ENCODE measurements at places on chromosomes 12 and 14.

DNA sequence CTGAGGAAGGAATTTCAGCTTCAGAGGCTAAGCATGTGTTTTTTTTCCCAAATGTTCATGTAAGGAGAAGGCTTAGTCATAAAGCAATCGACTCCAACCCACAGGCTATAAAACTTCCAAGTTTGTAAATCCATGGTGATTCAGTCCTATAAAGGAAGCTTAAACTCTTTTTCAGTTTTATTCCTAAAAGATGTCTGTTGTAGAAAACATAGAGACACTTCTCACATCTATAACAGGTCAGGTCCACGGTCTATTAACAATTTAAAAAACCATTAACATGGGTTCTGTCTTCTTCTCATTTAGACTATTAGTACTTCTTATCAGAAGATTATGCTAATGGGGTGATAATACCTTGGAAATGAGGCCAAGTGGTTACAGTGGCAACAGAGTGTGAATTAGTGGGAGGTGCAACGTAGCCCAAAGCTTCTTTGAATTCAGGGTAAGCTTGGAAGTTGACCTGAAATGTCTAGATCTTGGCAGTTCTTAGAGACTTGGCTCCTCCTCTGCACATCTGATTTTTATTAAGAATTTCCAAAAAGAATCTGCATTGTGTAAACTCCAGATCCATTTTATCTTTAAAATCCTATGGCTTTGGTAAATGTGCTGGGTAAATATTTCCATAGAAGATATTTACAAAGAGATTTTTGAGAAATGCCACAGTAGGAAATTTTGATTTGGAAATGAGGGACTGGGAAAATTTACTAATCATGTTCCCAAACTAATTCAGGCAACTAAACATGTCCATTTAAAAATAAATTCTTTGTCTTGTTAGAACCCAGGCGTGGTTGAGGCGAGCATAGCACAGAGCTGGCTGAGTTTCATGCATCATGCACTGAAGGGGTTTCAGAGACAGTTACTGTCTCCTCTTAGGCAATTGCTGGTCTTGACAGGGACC, 86.4 kb downstream of the EML1 start:
- no peak for DNase-seq

GRCh38 chr12:71392521-71393145, 47.0 kb upstream of the LGR5 start:
- no peak for DNase-seq

DNA sequence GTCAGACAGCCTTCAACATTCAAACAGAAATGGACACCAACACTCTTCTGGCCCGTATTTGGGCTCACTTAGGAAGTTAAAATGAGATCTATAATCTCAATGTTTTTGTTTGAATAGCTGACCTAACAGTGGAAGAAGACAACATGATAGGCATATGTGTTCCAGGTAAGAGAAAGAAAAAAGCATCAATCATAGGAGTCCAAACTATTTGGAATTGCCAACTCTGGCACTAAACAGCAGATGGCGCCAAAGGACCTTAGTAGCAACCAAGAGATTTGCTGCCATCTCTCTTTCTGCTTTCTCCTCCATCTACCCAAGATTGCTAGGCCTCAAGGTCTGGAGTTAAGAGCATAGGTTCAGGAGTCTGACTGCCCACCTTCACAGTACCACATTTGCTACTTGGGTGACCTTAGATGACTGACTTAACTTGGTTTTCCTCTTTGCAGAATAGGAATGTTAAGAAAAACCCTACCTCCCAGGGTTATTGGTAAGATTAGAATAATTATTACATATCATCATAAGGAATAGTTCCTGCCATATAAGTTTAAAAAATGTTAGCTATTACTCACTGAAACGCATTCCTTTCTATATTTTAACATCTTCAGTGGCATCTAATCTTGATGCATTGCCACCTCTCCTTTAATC, 30.2 kb downstream of the PEX5 start:
- peak; percentile 49 for DNase-seq

GRCh38 chr14:65926935-65927700, 514.6 kb downstream of the FUT8 start:
- DNase-seq = no peak

GRCh38 chr12:90024262-90024661, 315.6 kb upstream of the ATP2B1 start:
- no peak for DNase-seq

DNA sequence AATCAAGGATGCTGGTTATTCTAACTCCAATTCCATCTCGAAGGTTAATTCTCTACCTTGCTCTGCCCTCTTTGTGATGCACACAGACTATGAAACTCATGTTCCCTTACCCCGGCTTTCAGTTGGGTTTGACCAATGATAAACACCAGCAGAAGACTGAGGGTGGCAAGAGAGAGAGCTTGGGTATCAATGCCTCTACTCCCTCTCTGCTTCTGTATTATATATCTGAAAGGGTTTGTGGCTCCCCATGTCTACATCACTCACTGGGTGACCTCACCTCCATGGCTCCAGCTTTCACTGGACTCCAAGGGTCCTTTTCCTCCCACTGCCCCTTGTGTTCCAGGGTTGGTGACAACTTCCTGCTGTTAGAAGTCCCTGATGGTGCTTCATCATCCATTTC, 659.0 kb upstream of the TBX3 start:
- no peak for DNase-seq

- DNase-seq = no peak
Observed at GRCh38 chr14:101477648-101478047, 83.6 kb upstream of the DIO3 start.

DNA sequence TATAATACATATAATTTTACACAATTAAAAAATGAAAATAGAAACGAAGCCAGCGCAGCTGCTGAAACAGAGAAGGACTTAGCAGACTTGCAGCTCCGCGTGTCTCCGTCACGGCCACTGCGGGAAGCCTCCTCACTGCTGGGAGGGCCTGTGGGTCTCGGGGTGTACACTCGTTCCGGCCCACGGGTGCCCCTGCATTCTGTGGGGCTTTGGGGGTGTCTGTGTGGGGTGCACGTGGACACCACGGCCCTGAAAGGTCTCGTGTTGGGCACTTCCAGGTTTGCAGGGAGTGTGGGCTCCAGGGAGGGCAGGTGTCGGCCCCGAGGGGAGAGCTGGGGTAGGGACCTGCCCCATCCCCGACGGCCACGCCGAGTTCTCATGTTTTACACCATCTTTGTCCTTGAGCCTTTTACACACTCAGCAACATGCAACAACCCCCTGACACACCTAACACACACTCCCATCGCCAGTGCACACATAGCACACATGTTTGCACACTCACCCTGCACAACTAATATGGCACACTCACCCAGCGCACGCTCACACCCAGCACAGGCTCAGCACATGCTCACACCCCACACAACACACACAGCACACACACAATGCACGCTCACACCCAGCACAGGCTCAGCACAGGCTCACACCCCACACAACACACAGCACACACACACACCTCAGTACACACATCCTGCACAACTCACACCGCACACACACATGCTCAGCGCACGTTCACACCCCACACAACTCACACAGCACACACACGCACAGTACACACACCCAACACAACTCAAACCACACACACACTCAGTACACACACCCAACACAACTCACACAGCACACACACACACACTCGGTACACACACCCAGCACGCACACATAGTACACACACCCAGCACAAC, 36.6 kb downstream of the NOC4L start:
- DNase-seq = no peak

DNA sequence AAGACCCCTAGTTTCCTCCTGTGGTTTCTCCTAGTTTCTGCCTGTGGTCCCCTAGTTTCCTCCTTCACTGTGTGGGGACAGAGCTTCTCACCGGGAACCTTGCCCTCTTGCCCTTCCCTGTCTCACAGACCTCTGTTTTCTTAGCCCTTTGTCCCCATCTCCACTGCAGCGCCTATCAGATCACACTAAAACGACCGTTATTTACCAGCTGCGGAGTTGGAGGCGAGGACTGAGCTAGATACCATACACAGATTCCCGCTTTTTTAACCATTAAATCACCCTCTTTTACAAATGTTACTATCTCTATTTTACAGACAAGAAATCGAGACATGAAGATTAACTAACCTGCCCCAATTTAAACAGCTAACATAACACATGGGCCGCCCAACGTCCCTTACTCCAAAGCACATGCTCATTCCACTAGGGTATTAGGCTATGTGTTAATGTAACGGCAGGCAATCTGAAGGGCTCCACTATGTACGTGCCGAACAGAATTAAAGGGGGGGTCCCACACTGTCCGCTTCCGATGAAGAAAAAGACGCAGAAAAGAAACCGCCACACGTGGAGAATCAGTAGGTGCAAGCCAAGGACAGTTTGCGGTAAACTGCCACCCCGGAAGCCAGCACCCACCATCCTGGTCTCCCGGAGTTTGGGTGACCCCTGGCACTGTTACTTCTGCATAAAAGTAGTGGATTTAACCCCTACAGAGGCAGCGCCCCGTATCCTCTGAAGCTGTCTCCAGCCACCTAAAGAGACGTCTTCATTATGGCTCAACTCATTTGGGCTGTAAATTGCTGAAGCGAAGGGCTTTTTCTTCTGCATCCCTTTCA, 1.9 kb upstream of the FKBP4 start:
- no peak for DNase-seq

DNA sequence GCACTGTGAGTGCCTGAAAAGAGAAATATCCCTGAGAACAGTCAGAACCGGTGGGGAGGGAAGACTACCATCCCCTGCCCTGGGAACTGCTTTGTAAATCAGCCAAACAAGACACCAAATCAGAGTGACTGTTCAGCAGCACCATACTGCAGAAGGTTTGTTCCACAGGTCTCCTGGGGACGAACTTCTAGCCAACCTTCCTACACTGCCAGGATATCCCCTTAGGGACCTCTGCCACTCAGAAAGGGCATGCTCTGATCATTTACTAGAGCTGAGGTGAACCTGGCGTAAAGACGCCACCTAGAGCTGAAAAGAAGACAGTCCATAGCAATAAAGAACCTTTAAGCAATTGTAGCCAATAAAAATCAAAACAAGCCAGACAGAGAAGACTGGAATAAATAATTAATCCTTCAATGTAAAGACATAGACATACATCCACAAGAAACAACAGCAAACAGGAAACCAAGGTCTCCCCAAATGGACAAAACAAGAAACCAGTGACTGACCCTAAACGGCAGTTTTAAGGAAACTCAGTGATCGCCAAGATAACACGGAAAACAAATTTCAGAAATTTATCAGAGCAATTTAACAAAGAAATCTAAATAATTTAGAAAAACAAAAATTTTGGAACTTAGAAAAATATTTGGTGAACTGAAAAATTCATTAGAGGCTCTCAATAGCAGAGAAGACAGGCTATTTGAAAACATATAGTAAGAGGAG, 228.1 kb upstream of the AMIGO2 start:
- DNase-seq = no peak

DNA sequence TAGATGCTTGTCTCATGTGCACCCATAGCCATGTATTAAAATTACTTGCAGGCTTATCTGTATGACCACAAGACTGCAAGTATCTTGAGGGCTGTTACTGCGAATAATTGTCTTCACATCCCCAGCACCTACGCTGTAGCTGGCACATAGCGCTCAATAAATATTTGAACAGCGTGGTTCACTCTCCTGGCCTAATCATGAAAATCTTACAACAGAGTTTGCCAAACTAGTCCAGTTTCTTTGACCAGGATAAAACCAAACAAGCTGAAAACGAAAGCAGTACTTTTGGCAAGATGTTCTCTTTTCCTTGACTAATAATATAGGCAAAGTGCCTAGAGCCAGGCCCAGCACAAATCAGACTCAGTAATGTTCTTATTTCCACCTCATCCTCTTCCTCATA, 106.7 kb downstream of the RPS29 start:
- no peak for DNase-seq
